ENCODE measurements at places on chromosomes 2 and 18.
A peak's percentile ranks its signal among the peaks of the same experiment; 100 is the strongest.

GRCh38 chr2:95345563-95346230 lies 48.5 kb downstream of the KCNIP3 start:
- peak; percentile 20 for DNase-seq

- no peak for DNase-seq
Observed at GRCh38 chr2:3222636-3223035, 155.0 kb downstream of the EIPR1 start.

- no peak for DNase-seq
Observed at GRCh38 chr2:58651930-58652329, 410.8 kb upstream of the FANCL start.

- DNase-seq = no peak
Observed at GRCh38 chr2:150883613-150883895, 378.1 kb downstream of the RBM43 start.

DNA sequence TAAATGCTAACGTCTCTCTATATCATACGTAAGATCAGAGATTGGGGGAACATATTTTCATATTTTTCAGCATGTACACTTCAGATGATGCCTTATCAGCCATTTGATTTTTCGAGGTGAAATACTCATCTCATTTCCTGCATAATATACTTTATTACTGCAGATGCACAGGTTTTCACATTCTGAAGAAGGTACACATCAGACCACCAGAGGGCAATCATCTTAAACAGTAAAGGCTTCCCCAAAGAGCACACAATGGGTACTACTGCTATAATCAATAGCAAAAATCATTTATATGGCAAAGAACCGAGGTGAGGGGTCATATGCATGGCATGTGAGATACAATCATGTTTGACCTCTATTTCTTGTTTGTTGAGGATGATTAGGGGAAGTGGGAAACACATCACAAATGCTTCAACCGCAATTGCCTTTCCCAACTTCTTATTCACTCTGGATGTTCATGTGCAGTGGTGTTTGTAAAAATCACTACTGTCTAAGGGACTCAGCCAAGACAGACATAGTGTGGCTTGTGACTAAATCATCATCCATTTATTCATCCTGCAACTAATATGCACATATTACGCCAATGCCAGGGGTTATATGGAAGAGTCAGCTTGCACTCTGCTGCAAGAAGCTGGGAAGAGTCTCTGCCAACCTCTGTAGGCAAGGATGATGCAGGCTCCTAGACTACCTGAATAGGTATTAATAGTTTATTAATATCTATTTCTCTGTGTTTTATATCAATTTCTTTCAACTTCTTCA lies 118.7 kb downstream of the EPB41L3 start:
- DNase-seq = no peak

- DNase-seq = no peak
Observed at GRCh38 chr2:218063896-218064295, 5.2 kb upstream of the RUFY4 start.

Measured in AG04450 (cell line).